ENCODE measurements at places on chromosomes 1 and 21.

GRCh38 chr1:160256396-160257046, 5.8 kb downstream of the DCAF8 start:
- no peak for DNase-seq

DNA sequence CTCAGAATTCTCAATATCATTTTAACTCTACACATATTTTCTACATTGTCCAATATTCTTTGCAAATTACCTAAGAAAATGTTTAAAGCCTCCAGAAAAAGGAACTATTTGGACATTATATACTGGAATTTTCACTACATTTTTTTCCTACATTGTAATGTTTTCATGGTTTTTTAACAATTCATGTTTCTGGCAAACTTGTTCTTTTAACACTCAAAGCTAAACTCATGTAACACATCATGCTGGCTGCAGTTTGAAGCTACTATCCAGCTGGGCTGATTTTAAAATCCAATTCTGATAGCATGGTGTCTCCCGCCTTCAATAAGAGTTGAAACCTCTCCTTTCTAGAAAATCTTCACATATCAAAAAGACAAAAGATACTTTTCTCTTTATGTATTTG, 52.0 kb downstream of the TGFBR3 start:
- no peak for DNase-seq

GRCh38 chr1:164999146-164999545, 357.4 kb downstream of the LMX1A start:
- DNase-seq: no peak

DNA sequence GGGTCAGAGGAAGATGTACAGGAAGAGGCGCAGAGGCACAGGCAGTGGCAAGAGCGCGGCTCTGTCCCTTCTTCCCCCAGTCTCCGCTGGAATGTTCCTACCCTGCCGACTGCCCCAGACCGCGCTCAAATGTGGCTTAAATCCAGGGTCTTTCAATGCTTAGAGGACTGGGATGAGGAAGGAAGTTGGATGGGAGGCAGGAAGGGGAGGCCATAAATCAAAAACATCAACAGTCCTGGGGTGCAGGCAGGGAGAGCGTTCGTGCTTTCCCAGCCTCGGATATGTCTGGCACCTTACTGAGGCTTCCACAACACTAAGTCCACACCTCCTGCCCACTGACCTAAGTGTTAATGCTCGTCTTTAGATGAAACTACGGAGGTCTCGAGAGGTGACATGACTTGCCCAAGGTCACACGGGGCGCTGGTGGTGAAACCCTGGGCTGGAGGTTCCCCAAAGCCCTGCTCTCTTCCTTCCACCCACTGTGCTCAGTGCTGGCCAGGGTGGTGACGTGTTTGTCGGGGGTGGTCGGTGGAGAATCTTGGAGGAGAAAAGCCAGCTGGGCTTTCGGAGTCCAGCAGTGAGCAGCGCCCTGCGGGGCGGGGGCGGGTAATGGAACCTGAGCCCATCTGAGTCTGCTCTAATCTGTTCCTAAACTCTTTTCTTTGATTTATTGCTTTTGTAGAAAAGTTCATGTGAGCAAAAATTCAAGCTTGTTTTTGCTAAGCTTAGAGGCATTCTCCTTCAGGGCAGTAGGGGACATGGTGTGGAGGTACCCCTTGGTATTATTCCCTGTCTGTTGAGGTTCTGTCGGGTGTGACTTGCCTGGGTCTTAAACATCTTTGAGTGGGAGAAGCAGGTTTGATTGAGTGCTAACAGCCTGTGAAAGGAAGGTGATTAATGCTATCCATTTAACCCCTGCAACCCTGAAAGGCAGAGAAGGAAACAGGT, 708 bp downstream of the CDA start:
- DNase-seq: no peak

- DNase-seq: no peak
Observed at GRCh38 chr21:41453761-41454160, 27.7 kb downstream of the MX1 start.

GRCh38 chr1:156063997-156064285, 3.0 kb downstream of the RAB25 start:
- DNase-seq: no peak

- DNase-seq: no peak
Observed at GRCh38 chr1:7253988-7254587, 468.8 kb downstream of the CAMTA1 start.

- no peak for DNase-seq
Observed at GRCh38 chr1:7379441-7379971, 391.6 kb upstream of the VAMP3 start.

DNA sequence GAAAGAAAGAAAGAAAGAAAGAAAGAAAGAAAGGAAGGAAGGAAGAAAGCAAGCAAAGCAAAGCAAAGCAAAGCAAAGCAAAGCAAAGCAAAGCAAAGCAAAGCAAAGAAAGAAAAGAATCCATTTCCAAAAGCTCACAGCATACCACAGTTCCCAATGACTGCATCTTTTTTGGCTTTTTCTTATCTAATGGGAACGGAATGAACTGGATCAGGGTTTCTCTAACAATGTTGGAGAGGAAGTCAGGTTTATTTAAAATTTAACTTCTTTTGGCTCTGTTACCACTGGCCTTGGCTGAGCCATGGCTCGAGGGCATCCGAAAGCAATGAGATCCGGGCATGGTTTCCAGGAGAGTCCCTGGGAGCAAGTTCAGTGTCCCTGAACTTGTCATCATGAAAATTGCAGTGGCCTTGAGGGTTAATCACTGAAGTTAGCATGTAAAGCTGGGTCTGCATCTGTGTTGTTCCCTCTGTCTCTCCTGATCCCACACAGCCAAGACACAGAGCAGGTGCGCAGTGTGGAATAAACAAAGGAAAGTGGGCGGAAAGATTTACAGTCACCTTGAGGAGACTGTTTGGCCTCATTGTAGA, 34.6 kb upstream of the CTPS1 start:
- no peak for DNase-seq

DNA sequence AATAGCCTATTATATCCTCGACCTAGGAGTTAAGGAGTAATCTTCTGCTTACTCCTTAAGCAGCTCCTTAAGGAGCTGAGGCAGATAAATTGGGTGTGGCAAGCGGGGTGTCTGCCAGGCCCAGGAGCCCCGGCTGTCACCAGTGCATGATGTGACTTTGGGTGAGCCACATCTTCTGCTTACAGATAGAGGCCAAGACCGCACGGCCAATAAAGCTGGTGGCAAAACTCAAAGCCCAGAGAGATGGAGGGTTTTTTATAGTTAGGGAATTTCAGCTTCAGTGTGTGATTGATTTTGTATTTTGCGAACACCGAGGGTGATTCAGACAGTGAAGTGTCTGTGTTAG, 9.8 kb downstream of the MX2 start:
- DNase-seq: no peak

All from activated CD8-positive, alpha-beta memory T cell treated with anti-CD3 and anti-CD28 coated beads for 48 hours (primary cell).